Daoy (cell line): ENCODE measurements at places on chromosomes 12 and 14. TPM values are rescaled to one million over a fixed set of nuclear protein-coding genes. Genes with fewer than 3 reads are reported as not detected.
A peak's percentile ranks its signal among the peaks of the same experiment; 100 is the strongest.

Gene KRT2
- total RNA-seq = 0.03 and 0.40 TPM in 2 replicates

Gene PMEL
- total RNA-seq = 0.06 and 0.12 TPM in 2 replicates

- no peak for DNase-seq
Observed at GRCh38 chr12:72974954-72975555, 702.9 kb downstream of the TRHDE start.

- no peak for DNase-seq
Observed at GRCh38 chr14:91103116-91103515, 10.8 kb upstream of the DGLUCY start.

GRCh38 chr14:68246074-68246785, 426.7 kb downstream of the RAD51B start:
- DNase-seq = peak; percentile 35

DNA sequence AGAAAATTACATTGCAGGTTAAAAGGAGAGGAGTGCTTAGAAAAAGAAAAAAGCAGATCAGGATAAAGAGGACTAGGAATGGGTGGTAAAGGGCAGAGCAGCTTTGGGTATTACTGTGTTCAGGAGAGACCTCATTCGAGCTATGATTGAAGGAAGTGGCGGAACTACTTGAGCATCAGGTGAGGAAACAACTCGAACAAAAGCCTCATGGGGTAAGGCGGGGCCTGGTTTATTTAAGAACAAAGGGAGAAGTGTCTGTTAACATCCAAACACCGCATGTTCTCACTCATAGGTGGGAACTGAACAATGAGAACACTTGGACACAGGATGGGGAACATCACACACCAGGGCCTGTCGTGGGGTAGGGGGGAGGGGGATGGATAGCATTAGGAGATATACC, 444.6 kb upstream of the CCDC196 start:
- DNase-seq = no peak
